ENCODE measurements at places on chromosomes 16 and 17.

GRCh38 chr17:44875761-44876160, 23.5 kb downstream of the EFTUD2 start:
- DNase-seq: no peak

- no peak for DNase-seq
Measured at GRCh38 chr17:54906683-54907082, 6.0 kb downstream of the TOM1L1 start.

GRCh38 chr17:45648642-45649041, 135.5 kb upstream of the CRHR1 start:
- DNase-seq: peak; percentile 20

- no peak for DNase-seq
Measured at GRCh38 chr17:41717408-41718286, 5.5 kb downstream of the GAST start.

DNA sequence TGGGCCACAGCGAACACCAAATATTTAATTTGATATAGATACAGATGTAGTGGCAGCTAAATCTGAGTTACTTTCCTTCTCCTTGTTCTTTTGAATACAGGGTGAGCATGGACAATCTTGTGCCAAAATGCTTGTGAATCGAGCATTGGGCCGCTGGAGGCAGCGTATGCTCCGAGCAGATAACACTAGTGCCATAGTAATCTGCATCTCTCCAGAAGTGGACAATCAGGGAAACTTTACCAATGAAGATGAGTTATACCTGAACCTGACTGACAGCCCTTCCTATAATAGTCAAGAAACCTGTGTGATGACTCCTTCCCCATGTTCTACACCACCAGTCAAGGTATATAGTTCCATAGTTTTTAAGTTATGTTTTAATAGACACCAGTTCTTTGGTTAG, 21.2 kb upstream of the BCAS3 start:
- DNase-seq: no peak

DNA sequence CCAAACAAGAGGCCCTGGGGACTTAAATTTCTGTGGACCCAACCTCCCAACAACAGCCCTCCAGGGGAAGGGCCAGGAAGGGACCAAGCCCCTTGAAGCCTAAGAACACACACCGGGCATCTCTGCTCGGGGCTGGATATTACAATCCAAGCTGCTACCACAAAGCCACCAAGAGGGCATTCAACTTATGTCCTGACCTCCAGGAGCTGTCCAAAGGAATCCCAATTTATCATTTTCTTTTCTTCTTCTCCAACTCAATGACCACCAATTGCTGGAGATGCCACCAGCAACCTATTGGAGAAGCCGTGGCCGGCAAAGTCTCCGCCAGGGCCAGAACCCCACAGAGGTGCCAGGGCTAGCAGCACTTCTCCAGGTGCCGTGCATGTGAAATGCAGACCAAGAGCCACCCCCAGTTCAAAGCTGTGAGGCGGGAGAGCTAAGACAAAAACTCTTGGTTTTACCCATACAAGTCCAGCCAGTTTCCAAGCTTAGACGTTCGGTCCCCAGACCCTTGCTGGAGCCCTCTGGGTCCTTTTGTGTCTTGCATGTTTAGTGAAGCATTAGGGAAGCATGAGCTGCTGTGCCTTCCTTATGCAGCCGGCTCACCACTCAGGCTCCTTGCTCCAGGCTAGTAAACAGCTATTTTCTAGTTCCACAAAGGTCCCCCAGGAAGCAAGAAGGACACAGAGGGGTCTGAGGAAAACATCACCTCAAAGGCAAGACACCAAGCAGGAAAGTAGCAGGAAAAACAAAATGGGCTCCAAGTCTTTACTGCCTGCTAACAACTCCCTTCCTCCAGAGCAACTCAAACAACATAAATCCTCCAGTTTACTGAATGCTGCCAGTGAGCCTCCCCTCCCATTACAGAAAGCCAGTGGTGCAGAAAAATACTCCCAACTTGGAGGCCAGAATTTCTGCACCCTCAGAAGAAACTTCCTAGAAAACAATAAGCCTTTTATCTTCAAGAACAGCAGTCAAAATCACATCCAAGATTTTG, 3.2 kb downstream of the PITPNA start:
- DNase-seq: no peak

DNA sequence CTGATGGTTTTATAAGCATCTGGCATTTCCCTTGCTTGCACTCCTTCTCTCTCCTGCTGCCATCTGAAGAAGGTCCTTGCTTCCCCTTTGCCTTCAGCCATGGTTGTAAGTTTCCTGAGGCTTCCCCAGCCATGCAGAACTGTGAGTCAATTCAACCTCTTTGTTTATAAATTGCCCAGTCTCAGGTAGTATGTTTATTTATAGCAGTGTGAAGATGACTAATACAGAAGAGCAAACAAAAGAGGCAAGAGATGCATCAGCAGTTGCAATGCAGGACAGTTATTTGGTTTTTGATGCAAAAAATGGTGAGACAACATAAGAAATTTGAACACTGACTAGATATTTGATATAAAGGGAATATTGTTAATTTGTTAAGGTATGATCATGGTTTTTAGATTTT, 16.8 kb downstream of the TMEM100 start:
- DNase-seq: no peak

GRCh38 chr17:28740406-28741357, 3.1 kb upstream of the TRAF4 start:
- DNase-seq: no peak

- no peak for DNase-seq
Measured at GRCh38 chr17:36730857-36731490, 129.6 kb downstream of the MRM1 start.

- DNase-seq: no peak
Measured at GRCh38 chr17:19378416-19379360, at the start of gene MAPK7. TSS of gene MAPK7 (plus strand) at chr17:19378498. CDS start at chr17:19378901, 403 bp downstream.

GRCh38 chr16:29951625-29952365, 10.1 kb upstream of the TMEM219 start:
- no peak for DNase-seq

- DNase-seq: no peak
Measured at GRCh38 chr17:35793257-35793656, 2.2 kb downstream of the MMP28 start.
